ENCODE measurements at places on chromosomes 3 and 15.

DNA sequence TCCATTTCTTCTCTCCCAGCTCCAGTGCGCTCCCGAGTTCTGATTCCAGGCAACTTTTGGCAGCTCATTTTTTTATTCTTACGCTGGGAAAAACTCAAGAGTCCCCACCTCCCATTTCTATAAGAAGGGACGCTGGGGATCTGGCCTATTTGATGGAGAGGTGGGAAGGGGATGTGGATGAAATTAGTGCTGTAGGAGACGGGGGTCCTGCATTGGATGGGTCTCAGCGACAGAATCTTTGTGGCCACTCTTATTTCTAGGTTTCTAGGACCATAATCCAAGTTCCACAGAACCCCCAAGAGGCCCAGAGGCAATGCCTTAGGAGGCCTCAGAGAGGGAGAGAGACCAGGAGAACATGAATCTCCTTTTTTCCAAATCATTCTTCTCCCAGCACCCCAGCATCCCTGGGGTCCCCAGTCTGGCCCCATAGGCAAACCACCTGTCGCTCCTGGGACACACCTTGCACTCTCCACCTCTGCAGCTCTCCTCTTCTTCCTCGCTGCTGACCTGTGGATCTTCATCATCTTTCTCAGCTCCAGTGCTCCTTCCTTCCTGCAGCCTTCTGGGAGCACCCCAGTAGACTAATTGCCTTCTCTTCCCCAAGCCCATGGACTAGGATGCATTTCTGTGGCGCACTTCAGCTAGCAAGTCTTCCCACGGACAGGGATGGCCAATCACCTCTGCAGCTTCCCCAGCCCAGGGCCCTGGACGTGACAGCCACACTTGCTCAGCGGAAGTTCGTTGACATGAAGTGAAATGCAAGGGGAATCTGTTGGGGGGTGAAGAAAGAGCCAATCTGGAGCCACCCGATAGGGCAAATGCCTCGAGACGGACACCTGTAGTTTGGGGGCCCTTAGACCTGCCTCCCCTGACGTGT is 100.1 kb upstream of the ALDH1A3 start:
- DNase-seq, result no peak

DNA sequence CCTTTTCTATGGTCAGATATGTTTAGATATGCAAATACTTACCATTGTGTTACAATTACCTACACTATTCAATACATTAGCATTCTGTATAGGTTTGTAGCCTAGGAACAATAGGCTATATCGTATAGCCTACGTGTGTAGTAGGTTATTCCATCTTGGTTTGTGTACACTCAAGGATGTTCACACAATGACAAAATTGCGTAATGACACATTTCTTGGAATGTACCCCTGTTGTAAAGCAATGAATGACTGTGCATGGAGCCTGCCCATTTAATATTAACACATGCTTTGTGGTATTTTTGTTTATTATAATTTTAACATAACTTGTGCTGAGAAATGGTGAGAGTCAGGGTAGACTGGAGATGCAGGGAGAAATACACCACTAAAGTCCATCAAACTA is 154.9 kb downstream of the LEKR1 start:
- DNase-seq, result no peak

DNA sequence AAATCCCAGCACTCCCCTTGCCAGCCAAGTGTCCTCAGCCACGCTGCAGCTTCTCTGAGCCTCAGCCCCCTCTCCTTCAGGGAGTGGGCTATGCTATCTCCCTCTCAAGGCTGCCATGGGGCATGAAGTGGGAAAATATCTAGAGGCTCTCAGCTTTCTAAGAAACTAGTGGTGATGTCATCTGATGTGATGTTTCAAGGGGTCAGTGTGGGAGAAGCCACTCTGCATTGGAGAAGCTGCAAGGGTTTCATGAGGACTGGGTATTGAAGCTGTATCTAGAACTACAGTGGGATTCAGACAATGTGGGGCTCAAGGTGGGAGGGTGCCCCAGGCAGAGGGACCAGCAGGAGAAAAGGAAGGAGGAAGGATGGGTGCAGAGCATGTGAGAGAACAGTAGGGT is 210.2 kb downstream of the TLE3 start:
- DNase-seq, result no peak

- DNase-seq, result no peak
Measured at GRCh38 chr15:92101708-92102394, 248.3 kb downstream of the SLCO3A1 start.

DNA sequence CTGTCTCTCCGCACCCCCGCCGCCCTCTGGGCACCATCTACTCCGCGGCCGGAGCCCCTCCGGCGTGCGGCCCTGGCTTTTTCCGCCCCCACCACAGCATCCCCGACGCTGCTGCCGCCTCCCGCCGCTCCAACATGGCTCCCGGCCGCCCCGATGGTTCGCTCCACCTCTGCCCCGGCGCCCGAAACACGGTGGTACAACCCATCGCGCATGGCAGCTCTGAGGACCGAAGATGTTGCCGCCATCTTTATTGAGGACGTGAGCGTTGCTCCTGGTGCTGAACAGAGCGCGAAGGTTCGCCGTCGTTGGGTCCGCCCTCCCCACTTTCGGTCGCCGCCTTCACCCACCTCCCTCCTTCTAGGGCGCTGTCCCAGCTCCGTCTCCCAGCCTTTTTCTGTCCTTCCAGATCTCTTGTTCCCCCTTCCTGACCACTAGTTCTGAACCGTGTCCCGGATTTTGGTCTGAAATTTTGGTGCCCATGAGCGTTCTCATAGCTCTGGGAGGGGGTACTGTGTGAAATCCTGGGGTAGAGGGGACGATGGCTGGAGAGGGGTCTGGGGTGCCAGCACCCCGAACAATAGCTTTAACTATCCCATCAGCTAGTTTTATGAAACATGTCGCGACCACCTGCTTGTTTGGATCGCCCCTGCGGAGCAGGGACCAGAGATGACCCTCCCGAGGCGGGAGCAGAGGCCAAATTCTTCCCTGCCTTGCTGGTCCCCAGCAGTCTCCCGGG is at the start of gene CELSR3:
CELSR3 (minus strand) TSS at position 134 of the 736 bp plus-strand sequence. CDS start 252 bp downstream, outside the sequence.
- no peak for DNase-seq

DNA sequence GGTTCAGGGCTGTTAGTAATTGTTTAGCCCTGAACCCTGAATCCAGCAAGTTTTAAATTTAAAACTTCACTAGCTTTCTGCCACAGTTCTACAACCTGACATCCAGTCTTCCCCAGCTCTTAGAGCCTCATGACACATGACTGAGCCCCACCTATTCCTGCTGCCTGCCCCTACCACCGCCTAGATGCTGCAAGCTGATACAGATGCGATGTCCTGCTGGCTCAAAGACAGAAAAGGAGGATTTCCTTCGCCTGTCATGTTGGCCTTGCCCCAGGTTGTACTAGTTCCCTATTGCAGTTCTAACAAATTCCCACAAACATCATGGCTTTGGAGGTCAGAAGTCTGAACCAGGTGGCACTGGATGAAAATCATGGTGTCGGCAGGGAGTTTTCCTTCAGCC is 510.6 kb upstream of the PPP2R3A start:
- no peak for DNase-seq

- DNase-seq, result no peak
Measured at GRCh38 chr15:55394694-55395093, 13.5 kb downstream of the CCPG1 start.

DNA sequence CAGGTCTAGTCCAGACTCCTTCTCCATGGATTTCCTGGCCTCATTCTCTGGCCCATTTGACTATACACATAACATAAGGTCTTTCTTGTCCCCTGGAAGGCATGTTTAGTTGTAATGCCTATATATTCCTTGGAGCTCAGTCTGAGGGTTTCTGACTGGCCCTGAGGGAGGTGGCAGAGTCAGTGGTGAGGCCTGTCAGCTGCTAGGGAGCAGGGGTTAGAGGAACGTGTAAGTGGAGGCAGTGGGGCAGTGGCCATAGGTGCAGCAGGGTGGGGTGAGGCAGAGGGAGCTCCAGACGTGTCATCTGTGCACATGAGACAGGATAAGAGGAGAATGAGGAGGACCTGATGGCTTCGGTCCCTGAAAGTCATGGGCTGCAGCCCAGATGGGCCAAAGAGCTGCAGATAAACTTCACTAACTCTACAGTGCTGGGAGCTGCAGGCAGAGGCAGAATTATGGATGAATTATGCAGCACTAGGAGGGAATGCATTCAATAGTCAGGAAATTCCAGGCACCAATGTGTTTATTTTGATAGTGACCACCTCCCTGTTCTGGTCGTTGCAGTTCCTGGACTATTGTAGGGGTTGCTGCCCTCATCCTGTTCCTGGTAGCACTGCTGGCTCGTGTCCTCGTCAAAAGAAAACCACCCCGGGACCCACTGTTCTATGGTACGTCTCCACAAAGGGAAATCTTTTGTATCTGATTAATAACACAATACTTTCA is 4.9 kb downstream of the TM6SF1 start:
- DNase-seq, result no peak

DNA sequence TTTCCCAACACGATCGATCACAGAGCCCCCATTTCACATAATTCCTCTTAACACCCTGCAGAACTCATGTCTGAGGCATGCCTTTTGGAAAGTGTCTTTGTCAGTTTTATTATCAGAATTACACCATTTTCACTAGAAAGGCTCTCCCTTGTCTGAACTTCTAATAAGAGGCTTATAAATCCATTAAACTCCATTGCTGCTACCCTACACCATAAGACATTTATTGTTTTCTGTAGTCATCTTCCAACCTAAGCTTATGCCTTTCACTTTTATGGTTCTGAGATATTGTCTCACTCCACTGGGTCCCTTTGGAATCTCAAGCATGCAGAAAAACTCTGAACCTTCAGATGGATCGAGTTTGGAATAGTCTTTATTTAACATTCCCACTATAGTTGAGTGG is 50.2 kb upstream of the TPM1 start:
- no peak for DNase-seq

All from activated CD8-positive, alpha-beta memory T cell treated with anti-CD3 and anti-CD28 coated beads for 1 hour (primary cell).